ENCODE measurements at places on chromosomes 2 and 18.

DNA sequence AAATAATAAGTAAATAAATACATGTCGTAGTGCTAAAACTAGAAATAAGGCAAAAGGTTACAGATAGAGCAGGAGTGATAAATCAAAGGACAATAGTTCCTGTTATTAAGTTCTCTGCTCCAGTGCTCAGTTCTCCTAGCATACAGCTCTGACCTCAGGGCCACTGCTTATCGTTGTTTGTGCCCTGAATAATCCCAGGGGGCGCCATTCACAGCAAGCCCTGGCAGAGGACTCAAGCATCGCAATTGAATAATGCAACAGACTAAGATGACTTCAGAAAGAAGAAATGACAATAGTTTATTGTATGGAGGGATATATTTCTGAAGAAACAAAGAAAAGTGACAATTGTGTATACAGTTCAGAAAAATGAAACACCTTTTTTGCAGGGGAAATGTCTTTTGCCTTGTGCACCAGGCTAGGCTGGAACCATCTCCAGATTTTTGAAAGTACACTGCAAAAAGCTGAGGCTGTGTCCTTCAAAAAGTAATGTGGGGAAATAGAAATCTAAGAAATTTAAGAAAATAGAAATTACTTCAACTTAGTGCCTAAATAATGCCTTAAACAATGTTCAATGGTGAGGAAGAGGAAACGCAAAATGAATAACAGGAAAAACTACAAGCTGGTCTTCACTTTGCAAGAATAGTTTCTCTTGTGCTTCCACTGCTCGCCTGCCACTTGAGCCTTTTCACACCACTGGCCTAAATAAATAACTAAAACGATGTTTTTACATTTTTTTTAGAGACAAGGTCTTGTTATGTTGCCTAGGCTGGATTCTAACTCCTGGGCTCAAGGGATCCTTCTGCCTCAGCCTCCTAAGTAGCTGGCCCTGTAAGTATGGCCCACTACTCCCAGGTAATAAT lies 19.0 kb upstream of the CCNYL1 start:
- peak; percentile 54 for DNase-seq

GRCh38 chr2:201574766-201575165 lies 68.5 kb downstream of the TMEM237 start:
- no peak for DNase-seq

DNA sequence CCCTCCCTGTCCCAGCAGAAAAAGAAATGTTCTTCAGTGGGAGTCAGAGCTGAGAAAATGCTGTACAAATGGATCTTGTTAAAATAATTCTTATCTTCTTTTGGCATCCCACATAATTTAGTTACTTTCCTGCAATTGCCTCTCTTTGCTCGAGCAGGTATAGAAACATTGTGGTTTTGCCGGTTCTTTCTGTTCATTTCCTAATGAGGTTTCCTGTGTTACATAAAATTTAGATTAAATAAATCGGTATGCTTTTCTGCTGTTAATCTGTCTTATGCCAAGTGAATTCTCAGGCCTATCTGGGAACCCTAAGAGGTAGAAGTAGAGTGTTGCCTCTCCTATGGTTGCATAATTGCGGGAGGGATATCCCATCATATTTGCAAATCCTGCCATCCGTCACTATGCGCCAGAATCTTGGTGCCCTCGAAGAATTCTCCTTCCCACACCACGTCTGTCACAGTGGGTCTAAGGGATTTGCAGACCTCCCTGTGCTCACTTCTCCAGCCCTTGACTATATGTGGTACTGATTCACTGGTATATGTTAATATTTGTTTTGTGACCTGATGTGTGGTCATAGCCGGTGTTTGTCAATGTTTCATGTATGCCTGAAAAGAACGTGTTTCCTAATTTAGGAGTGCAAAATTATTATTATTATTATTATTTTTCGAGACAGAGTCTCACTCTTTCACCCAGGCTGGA lies 12.2 kb upstream of the HDAC4 start:
- DNase-seq, result no peak

GRCh38 chr18:33558529-33558928 lies 19.5 kb upstream of the ASXL3 start:
- no peak for DNase-seq

DNA sequence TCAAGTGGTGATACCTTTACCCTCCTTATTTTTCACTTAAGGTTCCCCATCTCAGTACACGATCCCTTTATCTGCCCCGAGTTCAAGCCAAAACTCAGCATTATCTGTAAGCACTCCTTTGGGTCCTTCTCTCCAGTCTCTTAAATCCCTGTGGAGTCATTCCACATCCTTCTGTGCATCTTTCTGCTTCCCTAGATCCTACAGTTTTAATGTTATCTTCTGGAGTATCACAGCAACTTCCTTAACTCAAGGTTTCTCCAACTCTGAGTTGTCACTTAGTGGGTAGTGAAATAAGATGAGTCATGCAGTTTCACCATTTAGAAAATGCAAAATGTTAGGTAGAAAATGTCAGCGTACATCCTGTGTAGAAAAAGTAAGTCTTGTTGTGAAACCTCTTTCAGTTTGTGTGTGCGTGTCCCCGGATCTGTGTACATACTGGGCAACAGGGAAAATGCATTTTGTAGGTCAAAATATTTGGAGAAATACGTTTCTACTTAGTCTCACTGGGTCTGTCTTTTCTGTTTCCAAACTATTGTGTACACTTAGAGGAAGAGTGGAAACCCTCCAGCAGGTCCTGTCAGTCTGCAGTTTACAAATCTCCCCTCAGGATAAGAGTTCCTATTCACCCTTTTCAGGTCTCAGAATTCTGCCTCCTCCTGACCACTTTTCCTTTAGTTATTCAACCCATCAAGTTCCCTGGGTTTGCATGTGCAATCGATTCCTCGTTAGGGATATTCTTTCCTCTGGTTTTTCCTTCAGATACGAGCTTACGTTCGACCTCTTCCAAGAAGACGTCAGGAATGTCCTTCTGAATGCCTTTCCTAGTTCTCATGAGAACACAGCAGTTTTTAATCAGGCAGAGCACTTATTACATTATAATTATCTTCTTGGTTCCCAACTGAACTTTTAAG lies 154.8 kb downstream of the TGIF1 start:
- DNase-seq, result no peak

DNA sequence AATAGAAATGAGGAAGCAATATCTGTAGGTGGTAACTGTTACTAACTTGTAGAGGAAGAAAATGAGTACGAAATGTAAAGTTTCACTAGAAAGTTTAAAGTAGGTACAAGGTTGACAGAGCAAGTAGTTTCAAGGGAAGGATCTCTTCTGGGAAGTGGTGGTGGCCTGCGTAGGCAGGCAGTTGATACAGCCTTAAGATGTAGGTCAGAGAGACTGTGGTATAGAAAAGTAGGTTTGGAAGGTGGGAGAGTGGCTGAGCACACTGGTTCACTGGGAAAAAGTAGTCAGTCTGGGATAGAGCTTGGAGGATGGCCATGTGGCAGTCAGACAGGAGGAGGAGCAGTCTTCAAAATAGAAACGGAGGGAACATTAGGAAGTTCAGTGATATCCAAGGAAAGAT lies 23.5 kb downstream of the KDM3A start:
- DNase-seq, result no peak

GRCh38 chr2:235774153-235774870 lies 280.5 kb downstream of the AGAP1 start:
- DNase-seq, result no peak

DNA sequence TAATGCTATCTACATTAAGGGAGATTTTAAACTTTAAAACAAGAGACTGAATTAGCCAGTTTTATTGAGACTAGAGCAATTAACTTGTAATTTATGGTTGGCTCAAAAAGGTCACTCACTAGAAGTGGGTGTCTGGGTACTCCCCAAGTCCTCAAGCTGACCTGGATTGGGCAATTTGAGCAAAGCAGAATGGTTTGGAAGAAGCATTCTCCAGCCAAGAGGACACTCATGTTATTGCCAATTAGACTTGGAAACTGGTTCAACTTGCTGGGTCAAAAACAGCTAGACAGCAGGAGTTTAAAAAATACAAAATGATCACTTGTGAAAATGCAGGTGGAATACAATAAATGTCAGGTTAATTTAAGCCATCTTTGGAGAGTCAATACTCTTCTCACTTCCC lies 29.5 kb upstream of the MYO1B start:
- no peak for DNase-seq

GRCh38 chr2:122028371-122029100 lies 273.1 kb downstream of the TSN start:
- no peak for DNase-seq

GRCh38 chr2:29611261-29611660 lies 310.1 kb downstream of the ALK start:
- DNase-seq, result no peak

DNA sequence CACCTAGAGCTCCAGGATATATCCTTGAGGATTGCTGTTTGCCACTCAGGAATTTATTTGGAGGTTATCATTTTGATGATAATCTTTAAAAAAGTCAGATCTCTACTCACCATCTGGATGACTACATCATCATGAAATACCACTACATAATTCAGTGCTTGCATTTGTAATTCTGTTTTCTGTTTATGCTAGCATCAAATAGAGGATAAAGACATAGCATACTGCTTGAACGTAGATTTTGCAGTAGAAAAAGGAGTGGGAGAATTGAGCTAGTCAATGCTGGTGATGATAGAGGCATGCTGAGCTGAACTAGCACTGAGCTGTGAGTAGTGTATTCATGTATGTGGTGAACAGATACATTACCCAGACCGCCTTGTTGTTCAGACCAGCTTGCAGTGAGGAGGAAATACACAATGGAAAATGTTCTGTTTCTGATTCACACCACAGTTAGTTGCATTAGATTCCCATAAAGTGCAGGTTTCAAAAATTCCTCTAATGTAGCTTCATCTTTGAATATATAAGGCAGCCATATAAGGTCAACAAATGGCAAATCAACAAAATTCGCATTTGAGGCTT lies 68.8 kb upstream of the CDC42EP3 start:
- DNase-seq, result no peak

GRCh38 chr2:201203916-201204654 lies 21.1 kb downstream of the CASP10 start:
- no peak for DNase-seq

GRCh38 chr2:207254591-207255464 lies 89.1 kb upstream of the KLF7 start:
- no peak for DNase-seq

GRCh38 chr2:239839306-239839705 lies 185.8 kb downstream of the NDUFA10 start:
- DNase-seq, result no peak

- DNase-seq, result no peak
These were observed 54.3 kb downstream of the TMX3 start for GRCh38 chr18:68660354-68661183.

DNA sequence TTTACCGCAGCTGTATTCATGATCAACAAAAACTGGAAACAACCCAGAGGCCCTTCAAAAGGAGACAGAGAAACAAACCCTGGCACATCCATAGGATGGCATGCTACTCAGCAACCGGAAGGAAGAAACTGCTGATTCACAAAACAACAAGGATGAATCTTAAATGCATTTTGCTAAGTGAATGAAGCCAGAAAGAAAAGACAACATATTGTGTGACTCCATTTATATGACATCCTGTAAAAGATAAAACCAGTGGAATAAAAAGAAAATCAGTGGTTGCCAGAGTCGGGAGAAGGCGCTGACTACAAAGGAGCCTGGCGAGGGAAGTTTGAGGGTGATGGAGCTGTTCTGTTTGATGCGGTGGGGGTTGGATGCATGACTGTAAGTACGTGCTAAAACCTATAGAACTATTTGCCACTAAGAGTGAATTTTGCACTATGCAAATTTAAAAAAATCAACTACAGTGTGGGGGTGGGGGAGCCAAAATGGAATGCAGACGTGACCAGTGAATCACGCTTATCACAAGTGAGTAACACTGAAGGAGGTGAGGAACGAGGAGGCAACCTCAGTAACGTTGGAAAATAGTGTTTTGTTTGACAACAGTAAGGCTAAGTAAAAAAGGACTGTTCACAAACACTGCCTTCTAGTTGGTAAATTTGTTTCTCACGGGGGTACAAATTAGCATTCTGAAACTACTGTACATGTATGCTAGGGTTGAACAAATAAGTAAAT lies 108.9 kb downstream of the INHBB start:
- DNase-seq, result no peak

- no peak for DNase-seq
These were observed 119.9 kb downstream of the RBMS1 start for GRCh38 chr2:160373666-160374065.

DNA sequence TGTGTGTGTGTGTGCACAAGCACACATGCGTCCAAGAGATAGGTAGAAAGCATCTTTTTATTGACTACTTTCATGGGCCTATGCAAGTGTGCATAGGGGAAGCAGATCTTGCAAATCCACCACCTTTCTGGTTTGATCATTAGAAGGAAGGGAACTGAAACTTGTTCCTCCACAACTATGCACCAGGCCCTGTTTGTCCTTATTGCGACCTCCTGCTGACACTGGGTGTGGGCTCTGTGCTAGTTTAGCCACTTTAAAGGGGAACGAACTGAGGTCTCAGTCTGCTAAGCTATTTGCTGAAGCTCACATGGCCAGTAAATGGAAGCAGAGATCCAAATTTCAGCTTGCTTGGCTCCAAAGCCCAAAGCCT lies 32.1 kb upstream of the INSIG2 start:
- DNase-seq, result no peak

DNA sequence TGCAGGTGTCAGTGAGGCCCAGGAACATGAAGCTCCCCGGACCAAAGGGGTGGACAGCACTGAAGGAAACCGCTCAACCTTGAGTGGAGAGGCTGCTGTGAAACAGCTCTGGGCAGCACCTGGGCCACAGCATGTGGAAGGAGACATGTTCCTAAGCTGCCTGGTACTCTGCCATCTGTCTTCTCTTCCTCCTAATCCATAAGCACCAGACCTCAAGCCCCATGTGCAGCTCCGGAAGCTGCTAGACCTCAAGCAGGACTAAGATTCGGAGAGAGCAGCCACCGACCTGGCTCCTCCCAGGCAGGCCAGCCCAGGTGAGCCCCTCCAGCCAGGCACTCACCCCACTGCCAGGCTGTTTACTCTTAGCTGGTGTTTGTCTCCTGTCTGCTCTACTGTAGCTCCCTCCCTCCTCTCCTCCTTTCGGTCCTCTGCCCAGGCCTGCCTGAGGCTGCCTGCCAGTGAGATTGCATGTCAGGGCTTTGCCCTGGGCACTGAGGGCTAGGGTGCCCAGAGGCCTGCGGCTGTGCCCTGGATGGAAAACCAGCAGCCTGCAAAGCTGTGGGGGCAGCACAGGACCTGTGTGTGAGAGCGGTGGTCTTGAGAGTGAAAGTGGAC lies 53.7 kb downstream of the BCL11A start:
- DNase-seq, result no peak

DNA sequence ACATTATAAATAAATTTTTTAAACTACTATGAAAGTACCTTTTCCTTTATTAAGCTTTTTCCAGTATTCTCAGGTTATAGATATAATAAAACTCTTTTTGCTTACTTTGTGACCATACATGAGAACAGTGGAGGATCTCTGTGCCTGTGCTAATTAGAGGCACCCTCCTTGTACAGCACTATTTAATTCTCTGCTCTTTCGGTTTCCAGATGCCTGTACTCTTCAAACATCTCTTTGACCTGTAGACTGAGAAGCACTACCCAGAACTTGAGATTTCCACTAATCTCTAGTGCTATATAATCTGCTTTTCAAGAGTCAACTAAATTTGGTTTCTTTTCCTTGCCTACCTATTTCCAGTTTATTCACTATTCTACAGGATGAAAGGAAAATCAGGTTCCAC lies 131.1 kb downstream of the GULP1 start:
- DNase-seq, result no peak

- no peak for DNase-seq
These were observed 176.1 kb upstream of the SESTD1 start for GRCh38 chr2:179440642-179441251.

- DNase-seq, result no peak
These were observed 30.2 kb upstream of the DOCK10 start for GRCh38 chr2:225072444-225072843.

GRCh38 chr2:56587456-56587855 lies 403.7 kb downstream of the CCDC85A start:
- DNase-seq, result no peak

GRCh38 chr2:152376968-152377367 lies 42.0 kb downstream of the FMNL2 start:
- no peak for DNase-seq

Measured in left lobe of liver (tissue), 2 donors.